NCI-H1436 (cell line): ENCODE measurements at places on chromosomes 11 and 22.

- DNase-seq, result peak; percentile 21
These were observed 1.1 kb upstream of the IGSF9B start for GRCh38 chr11:133957900-133958299.

- DNase-seq, result no peak
These were observed 41.8 kb downstream of the MACROD1 start for GRCh38 chr11:64124147-64124546.

- DNase-seq, result no peak
These were observed 245.1 kb downstream of the DDX10 start for GRCh38 chr11:108909921-108910320.

DNA sequence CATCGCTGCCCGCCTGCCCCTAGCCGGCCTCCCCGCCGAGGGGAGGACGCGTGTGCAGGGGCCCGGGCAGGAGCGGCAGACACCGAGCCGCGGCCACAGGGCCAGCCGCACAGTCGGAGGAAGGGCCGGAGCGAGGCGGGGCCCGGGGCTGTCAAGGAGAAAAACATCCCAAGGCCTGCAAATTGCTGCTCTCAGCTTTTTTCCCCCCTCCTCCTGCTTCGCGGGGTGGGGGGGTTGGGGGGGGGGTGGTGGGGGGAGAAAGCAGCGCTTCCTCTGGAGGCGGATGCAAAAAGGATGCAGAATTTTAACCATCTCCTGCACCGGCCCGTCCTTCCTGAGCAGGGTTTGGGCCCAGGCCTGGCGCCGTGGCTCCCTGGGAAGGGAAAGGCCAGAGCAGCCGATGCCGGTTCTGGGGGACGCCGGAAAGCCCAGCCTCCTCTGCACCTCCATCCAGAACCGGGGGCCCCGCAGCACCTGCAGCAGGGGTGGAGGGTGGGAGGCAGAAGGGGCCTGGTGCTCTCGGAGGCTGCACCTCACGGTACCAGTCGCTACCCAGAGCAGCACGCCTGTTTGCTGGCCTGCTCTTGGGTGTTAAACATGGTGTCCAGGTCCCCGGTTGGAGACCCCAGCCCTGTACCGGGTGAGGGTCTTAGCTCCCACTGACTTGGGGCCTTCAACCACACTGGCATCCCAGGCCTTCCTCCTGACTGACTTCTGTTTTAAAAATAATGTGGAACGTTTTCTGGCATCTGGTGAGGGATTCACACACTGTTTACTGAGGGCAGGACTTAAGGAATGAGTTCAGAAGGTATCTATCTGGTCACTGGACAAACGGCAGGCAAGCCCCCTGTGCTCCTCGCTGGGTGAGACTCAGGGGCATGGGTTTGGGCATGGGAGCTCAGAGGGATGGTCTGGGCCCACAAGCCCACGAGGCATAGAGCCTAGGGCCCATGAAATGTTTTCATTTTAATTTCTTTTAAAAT is 77.4 kb upstream of the WNT7B start:
- DNase-seq, result peak; percentile 56

DNA sequence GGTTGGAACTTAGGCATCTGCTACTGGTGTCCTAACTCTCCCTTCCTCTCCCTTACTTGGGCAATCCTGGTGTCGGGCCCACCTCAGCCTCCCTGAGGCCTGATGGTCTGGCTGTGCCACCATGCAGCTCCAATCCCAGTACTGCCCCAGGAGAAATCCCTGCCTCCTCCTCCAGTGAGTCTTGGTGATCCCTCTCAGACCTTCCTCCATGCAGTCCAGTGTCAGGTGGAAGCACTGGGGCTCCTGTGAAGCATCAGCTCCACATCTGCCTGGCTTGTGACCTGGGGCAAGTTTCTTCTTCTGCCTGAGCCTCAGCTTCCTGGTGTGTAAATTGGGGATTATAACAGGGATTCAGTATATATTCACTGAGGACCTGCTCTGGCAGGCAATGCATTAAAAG is 1.8 kb upstream of the PELI3 start:
- no peak for DNase-seq

DNA sequence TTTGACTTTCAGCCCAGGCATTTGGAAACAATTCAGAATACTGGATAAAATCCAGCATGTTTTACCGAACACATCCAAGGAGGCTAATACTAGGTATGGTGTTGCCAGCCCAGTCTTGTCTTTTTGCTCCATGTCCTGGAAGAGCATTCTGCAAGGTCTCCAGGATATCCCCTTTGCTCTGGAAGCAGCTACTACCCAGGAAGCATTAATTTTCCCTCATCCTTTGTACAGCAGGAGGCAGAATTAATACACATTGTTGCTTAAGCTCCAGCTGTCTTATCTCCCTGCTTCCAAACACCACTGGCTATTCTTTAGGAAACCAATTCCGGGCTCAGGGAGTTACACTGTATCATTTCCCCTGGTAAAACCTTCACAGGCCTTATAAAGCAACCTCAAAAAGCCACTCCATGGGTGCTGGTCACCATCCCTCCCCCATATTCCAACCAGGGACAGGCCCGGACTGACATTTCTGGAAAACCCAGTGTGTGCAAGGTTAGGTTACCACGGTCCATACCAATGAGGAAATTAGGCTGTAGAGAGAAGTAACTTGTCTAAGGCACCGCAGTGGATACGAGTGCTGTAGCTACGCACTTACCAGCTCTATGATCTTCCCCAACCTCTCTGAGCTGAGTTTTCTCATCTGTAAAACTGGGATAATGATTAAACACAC is 1.5 kb upstream of the UBASH3B start:
- no peak for DNase-seq

DNA sequence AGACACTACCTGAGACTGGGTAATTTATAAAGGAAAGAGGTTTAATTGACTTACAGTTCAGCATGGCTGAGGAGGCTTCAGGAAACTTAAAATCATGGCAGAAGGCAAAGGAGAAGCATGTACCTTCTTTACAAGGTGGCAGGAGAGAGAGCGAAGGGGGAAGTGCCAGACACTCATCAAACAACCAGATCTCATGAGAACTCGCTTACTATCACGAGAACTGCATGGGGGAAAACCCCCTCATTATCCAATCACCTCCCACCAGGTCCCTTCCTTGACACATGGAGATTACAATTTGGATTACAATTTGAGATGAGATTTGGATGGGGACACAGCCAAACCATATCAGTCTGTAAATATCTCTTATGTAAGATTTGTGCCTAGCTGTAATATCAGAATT is 50.9 kb upstream of the ATXN10 start:
- DNase-seq, result no peak
